Left ventricle myocardium superior (tissue), 1 donor: ENCODE measurements at places on chromosomes 12 and 14. TPM values are rescaled to one million over a fixed set of nuclear protein-coding genes. Genes with fewer than 3 reads are reported as not detected.
A peak's percentile ranks its signal among the peaks of the same experiment; 100 is the strongest.

- peak; percentile 50 for DNase-seq
Measured at GRCh38 chr12:46386877-46387629, 14.5 kb upstream of the SLC38A2 start.

- DNase-seq: peak; percentile 63
Measured at GRCh38 chr12:3122841-3123678, 45.9 kb downstream of the TSPAN9 start.

DNA sequence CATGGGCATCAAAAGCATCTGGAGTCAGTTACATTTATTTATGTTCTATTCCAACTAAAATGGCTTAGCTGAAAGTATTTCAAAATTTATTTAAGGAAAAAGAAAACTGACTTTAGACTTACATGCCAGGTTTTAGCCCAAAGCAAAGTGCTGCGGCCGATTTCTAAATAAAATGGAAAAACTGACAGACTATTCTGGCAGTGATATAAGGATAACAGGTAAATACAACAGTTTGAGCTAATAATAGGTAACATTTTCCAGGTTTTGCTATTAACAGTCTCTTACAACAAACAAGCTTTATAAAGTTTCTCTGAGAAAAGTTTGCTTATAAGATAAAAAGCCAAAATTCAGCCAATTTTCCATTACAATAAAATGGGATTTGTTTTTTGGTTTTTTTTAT is 937.2 kb upstream of the FLRT2 start:
- DNase-seq: no peak

DNA sequence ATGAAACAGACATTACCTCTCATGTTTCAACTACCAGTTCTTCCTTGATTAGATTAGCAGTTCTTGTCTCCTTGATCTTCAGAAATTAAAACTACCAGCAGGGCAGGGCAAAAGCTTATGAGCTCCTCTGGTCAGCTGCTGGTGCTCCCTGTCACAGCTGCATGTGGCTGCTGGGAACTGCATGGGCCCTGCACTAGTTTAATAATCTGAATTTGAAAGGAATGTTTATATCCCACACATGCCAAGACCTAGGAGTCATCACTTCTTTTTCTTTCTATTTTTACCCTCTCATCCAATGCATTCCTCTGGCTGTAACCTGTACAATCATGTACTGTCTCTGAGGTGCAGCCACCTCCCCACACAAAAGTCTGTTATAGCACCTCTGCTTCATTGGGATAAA is 73.9 kb downstream of the ARMH4 start:
- DNase-seq: no peak

DNA sequence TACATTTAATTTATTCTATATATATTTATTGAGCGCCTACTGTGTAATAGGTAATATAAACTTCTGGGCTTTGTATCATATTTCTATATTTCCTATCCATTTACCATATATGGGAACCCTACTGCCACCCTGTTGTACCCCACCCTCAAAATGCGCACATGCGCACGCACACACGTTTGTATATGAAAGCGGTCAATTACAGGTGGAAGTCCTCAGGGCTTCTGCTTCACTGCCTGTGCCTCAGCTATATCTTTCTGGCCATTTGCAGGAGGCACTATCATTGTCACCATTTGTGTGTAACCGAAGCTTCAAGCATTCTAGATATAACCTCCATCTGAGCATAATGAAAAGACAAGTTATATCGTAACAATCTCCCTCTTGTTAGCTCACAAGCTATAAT is 31.3 kb upstream of the KCNMB4 start:
- no peak for DNase-seq

GRCh38 chr12:44774815-44775411 is 101.2 kb downstream of the NELL2 start:
- peak; percentile 27 for DNase-seq

DNA sequence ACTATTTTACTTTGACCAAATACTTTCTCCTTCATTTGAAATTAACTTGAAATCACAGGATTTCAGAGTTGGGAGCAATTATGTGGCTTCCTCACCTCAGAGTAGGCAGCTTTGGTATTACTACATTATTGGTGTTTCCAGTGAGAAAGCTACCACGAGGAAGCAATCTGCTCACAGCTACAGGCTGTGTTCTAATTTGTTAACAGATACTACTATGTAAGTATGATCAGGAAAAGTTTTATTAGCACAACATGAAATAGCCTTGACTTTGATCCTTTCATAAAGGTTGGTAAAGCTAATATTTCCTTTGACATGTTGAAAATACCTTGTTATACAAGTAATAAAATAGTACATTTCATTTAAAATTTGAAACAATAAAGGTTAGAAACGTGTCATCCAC is 30.6 kb downstream of the TAOK3 start:
- DNase-seq: no peak

DNA sequence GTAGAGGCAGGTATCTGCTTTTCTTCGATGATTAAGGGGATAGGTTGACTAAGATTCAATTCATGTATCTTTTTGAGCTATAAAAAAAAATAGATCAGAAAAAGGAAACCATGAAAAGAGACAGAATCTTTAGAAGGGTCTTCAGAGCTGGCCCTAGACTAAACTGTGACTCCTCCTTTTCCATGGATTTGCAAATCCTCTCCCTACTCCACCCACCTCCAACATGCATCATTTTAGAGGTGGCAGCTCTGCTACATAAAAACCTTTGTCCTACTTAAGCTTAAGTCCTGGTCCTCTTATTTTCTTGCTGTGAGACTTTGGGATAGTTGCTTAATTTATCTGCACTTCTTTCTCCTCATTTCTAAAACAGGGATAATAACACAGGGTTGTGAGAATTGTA is 48.4 kb upstream of the LIMA1 start:
- DNase-seq: no peak

DNA sequence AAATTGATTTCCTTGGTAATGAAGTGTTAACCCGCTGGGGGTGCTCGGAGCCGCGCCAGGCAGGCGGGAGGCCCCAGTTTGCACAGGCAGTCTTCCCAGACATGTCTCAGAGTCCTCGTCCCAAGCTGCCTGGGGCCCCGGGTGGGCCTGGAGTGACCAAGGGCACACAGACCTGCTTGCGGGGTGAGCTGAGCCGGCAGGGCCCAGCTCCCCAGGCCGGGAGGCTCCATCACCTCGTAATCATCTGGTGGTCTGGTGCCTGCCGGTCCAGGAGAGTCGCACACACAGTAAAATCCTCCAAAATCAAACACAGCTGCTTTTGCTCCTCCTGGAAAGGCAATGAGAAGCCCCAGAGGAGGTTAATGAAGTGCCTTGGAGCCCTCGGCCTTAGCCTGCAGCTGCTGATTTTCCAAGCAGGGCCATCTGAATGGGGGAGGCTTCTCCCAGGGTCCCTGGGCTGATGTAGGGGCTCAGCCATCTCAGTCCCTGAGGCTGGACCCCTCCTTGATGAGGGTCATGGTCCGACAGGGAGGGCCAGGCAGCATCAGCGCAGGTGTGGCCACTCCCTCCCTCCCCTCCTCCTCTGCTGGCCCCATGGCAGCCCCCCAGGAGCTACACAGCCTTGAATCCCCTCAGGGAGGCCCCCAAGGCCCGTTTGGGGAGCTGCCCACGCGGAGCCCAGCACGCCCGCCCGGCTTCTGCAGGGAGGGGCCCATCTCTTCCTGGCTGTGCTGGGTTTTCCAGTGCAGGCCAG is 39.4 kb upstream of the FBRSL1 start:
- DNase-seq: no peak

GRCh38 chr14:32697704-32698103 is 241.0 kb upstream of the NPAS3 start:
- no peak for DNase-seq

- no peak for DNase-seq
Measured at GRCh38 chr12:16187660-16188059, 89.8 kb downstream of the SLC15A5 start.

GRCh38 chr12:118908811-118909210 is 72.5 kb upstream of the SRRM4 start:
- DNase-seq: no peak

DNA sequence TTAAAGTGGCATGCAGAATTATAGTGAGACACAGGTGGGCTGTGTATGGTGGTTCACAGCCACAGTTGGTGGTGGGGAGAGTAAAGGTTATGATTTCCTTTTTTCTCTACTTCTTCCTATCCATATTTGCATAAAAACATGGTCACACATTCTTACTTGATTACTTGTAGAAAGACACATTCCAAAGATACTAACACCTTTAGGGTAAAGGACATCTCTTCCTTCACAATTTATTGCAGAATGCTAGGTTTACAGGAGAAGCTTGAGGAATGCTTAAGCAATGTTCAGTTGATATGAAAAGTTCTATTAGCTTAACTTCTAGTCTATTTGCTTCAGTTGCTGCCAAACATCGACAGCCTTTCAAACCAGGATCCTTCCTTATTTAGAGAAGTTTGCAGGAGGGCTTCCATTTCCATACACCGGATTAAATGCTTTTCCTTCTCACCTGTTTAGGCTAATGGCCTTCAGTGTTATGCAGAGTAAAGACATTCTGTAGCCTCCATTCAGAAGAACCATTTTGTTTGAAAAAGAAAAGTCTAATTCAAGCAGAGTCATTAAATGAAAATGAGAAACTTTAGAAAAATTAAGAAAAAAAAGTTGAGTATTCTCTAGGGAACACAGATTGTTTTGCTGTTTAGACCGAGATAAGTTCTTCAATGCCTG is 2.6 kb upstream of the PHC1 start:
- no peak for DNase-seq

- peak; percentile 76 for DNase-seq
Measured at GRCh38 chr12:3042394-3042793, 34.8 kb upstream of the TSPAN9 start.

DNA sequence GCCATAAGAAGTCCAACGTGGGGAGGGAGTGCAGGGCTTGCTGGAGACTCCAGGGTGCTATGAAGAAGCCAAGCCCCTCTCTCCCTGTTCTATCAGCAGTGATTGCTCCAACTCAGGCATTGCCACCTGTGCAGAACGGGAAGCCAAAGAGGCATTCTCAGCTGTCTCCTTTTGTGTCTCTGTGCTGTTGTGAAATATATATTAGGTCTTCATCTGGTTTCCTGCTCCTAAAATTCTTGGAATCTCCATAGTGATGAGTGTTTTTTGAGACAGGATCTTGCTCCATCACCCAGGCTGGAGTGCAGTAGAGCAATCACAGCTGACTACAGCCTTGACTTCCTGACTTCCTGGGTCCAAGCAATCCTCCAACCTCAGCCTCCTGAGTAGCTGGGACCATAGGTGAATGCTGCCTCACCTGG is 51.2 kb upstream of the AEBP2 start:
- no peak for DNase-seq

DNA sequence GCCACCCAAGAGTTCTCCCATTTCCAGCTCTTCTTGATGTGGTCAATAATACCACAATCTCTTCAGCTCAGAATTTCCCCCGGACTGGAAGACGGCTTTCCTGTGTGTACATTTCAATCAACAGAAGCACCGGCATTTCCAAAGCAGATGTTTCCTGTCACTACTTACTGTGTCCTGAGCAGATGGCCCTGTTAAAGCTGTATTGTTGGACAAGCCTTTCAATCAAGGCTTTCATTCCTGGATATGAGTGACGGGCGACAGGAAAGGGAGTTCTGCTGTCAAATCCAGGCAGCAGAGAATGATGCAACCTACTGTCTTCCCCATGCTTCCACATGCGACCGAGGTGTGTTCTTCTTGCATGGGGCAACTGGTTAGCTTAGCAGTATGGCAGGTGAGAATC is 76.4 kb upstream of the CCDC60 start:
- no peak for DNase-seq

GRCh38 chr14:101721951-101722661 is 39.4 kb upstream of the PPP2R5C start:
- no peak for DNase-seq

- DNase-seq: no peak
Measured at GRCh38 chr12:102873077-102873476, 44.0 kb downstream of the PAH start.

DNA sequence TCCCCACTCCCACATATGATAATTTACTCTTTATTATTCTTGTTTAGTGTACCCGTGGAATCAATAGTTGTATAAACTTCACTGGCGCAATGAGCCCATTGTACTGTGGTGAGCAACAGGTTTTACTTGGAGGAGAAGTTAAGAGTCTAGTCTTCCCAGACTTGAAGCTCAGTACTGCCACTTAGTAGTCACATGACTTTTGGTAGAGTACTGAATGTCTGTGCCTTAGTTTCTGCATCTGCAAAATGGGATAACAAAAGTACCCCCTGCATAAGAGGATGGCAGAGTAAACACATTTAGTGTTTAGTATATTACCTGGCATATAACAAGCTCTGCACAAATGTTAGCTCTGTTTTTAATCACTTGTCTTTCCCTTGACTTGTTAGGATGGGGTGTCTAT is 375.5 kb downstream of the VRK1 start:
- no peak for DNase-seq

Gene MGAT4C
- 2.3 TPM for total RNA-seq

Gene ACOT6
- not detected for total RNA-seq

Gene PKP2
- 423 TPM for total RNA-seq

Gene LRP1-AS
- total RNA-seq: not detected

Gene HSP90AA1
- total RNA-seq: 467 TPM

Gene TAS2R13
- 0.30 TPM for total RNA-seq

Gene KRT71
- not detected for total RNA-seq

Gene PRH2
- total RNA-seq: not detected

Gene ZDHHC22
- not detected for total RNA-seq
